ENCODE measurements at places on chromosomes 3 and 15.
A peak's percentile ranks its signal among the peaks of the same experiment; 100 is the strongest.

GRCh38 chr15:53625962-53626845 lies 133.3 kb downstream of the WDR72 start:
- DNase-seq = no peak

DNA sequence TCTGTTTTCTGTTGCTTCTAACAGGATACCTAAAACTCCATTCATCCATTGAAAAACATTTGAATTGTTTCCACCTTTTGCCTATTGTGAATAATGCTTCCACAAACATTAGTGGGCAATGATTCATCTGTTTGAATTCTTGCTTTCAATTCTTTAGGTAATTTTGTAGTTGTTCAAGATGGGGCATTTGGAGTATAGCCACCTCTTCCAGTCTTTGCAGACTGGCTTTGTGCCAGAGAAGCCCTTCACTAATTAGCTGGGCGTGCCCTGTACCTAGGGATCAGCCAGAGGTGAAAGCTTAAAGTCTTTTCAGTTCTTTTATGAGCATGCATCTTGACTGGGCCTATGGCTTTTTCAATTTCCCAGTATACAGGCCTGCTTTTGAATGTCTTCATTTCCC lies 10.9 kb downstream of the RTP1 start:
- DNase-seq = peak; percentile 60

- DNase-seq = no peak
Measured at GRCh38 chr3:46749129-46749528, 31.5 kb upstream of the PRSS50 start.

DNA sequence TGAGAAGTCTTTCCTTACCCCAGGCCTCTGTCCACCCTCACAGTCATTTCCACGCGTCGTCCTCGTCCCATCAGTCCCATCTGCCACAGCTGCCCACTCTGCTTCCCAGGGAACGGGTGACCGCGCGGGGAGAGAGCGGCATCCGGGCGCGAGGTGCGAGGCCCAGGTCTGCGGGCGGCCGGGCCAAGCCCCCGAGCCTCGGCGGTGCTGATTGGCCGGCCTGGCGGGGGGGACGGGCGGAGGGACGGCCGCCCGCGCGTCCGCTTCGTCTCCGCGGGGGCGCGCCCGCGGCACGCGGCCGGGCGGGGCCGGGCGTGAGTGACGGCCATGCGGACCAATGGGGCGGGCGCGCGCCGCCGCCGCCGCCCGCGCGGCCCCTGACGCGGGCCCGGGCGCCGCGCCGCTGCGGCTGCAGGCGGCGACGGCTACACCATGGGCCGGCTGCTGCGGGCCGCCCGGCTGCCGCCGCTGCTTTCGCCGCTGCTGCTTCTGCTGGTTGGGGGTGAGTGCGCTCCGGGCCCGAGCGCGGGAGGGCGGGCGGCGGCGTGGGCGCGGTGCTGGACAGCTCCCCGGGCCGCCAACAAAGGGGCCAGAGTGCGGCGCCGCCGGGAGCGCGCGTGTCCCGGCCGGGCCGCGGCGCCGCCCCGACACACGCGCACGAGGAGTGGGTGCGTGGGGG lies at the start of gene PODXL2:
Gene PODXL2 (plus strand): TSS at position 398 of the 679 bp plus-strand sequence. CDS start 35 bp downstream, at position 433.
- DNase-seq = peak; percentile 54

GRCh38 chr3:14846226-14846880 lies 27.6 kb downstream of the FGD5 start:
- DNase-seq = no peak

DNA sequence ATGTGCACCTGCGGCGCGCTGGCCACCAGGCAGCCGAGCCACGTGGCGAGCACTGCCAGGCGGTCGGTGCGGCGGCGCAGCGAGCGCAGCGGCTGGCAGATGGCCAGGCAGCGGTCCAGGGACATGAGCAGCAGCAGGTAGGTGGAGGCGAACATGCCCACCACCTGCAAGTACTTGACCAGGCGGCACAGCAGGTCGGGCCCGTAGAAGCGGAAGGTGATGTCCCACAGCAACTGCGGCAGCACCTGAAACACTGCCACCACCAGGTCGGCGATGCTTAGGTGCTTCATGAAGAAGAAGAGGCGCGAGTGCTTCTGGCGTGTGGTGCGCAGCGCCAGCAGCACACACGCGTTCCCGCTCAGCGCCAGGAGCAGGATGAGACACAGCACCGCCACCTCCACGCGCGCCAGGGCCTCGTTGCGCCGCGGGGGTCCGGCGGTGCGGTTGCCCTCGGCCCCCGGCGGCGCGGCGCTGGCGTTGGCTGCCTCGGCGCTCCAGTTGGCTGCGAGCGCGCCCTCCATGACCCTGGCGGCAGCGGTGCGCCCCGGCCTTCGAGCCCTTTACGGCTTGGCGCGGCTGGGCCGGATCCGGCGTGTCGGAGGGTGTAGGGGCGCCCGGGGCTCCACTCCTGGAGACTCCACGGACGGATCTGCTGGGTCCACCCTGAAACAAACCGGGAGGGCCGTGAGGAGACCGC lies 1.6 kb downstream of the OXTR start:
- peak; percentile 37 for DNase-seq

- peak; percentile 17 for DNase-seq
Measured at GRCh38 chr15:69359722-69360121, 54.4 kb upstream of the KIF23 start.

DNA sequence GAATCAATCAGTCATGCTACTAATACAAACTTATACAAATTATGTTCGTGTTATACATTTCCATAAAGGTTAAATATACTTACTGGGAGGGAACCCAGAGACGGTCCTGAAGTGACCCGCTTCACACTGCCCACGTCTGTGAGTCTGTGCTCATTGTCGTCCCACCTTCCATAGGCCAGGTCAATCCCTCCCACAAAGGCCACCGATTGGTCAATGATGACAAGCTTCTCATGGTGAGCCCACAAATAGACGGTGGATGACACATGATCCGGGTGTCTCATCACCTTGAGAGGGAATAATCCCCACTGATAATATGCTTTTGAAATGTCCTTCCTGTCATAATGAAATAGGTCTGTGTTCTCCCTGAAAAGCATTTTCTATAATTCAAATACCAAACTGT lies 121.7 kb downstream of the PLD1 start:
- DNase-seq = no peak

DNA sequence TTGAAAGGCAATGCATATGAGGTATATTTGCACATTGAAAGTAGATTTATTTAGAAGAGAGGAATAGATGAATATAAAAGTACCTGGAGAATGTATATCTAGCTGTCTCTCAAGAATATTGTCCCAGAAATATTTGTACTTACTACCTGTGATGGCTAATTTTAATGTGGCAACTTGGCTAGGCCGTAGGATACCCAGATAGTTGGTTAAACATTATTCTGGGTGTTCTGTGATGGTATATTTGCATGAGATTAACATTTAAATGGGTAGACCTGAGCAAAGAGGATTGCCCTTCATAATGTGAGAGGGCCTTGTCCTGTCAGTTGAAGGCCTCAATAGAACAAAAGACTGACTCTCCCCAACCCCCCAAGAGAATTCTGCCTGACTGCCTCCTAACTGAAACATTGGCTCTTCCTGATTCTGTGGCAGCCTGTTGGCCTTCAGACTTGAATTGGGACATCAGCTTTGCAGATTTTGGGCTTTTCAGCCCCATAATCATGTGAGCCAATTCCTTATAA lies 69.4 kb upstream of the FILIP1L start:
- DNase-seq = no peak

DNA sequence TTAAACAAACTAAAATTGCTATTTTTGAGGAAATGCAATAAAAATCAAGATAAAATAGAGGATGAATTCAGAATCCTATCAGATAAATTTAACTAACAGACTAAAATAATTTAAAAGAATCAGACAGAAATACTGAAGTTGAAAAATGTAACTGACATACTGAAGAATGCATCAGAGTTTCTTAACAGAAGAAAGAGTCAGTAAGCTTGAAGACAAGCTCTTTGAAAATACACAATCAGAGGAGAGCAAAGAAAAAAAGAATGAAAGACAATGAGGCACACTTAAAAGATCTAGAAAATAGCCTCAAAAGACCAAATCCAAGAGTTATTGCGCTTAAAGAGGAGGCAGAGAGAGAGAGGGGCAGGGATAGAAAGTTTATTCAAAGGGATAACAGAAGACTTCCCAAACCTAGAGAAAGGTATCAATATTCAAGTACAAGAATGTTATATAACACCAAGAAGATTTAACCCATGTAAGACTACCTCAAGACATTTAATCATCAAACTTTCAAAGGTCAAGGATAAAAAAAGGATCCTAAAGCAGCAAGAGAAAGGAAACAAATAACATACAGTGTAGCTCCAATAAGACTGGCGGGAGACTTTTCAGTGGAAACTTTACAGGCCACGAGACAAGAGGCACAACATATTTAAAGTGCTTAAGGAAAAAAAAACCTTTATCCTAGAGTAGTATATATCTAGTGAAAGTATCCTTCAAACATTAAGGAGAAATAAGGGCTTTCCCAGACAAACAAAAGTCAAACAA lies 24.7 kb downstream of the PEAK1 start:
- DNase-seq = no peak

GRCh38 chr3:144294659-144295538 lies 323.3 kb downstream of the DIPK2A start:
- DNase-seq = no peak

DNA sequence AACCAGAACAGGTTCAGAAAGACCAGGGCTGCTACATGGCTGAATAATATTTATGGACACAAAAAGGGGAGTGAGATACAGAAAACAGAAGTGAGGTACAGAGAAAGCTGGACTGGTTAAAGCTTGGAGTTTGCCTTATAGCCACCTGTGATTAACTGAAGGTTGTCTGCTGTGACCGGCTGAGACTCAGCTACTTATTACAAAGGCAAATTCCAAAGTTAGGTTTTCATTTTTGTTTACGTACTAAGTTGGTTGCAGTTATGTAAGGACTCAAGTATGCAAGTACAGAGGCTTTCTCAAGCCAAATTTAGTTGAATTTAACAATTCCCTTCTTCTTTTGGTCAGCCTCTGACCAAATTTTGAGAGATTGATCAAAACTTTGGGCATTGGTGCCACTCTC lies 264.6 kb downstream of the THSD4 start:
- DNase-seq = no peak

DNA sequence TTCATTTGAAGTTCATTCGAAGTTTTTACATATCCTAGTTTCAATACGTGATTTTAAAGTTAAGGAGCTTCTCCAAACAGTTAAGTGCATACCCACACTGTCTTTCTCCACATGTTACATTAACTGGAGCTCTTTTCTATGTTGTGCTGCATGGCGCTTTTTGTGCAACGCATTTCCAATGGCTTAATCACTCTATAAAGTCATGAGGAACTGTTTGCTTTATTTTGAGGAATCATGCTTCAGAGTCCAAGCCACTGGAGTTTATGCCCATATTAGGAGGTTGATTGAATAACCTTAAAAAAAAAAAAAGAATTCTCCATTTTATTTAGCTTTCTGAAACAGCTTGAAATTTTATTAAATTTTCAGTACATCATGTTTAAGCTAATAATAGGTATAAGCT lies 109.4 kb upstream of the MBNL1 start:
- peak; percentile 91 for DNase-seq

- DNase-seq = no peak
Measured at GRCh38 chr3:14424711-14425580, 22.5 kb downstream of the SLC6A6 start.

GRCh38 chr3:41293169-41293681 lies 93.9 kb downstream of the CTNNB1 start:
- DNase-seq = no peak

DNA sequence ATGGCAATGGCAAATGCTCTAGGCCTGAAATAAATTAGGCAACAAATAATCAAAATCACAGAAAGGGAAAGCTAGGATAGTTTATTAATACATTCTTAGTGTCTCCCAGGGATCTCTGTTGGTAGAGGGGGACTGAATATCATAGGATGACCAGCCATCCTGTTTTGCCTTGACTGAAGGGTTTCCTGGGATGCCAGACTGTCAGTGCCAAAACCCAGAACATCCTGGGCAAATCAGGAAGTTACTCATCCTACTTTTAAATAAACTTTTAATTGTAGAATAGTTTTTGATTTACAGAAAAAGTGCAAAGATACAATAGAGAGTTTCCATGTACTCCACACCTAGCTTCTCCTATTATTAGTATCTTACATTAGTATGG lies 21.8 kb upstream of the SIAH2 start:
- DNase-seq = no peak

GRCh38 chr3:129122412-129123011 lies 908 bp upstream of the RAB43 start:
- DNase-seq = no peak

DNA sequence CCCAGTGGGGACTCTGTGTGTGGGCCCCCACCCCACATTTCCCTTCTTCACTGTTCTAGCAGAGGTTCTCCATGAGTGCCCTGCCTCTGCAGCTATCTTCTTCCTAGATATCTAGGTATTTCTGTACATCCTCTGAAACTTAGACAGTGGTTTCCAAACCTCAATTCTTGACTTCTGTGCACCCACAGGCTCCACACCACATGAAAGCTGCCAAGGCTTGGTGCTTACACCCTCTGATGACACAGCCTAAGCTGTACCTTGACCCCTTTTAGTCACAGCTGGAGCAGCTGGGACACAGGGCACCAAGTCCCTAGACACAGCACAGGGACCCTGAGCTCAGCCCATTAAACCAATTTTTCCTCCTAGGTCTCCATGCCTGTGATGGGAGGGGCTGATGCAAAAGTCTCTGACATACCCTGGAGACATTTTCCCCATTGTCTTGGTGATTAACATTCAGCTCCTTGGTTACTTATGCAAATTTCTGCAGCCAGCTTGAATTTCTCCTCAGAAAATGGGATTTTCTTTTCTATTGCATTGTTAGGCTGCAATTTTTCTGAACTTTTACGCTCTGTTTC lies 304.5 kb downstream of the OTOL1 start:
- DNase-seq = no peak

GRCh38 chr3:37386627-37387230 lies 212.3 kb upstream of the LRRFIP2 start:
- DNase-seq = no peak

DNA sequence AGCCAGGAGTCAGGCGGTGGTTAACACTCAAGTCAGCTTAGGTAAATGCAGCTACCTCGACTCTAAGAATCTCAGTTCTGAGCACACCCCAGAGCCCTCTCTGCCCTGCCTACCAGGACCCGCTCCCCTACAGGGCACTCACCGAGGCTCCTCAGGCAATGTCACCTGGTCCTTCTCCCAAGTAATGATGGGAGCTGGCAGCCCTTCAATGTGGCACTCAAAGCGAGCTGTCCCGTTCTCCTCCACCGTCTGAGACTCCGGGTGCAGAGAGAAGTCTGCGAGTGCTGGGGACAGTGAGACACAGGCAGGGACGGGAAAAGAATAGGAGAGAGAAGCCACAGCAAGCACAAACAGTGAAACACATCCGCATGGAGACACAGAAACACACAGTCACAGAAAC lies 12.7 kb downstream of the IGDCC4 start:
- no peak for DNase-seq

DNA sequence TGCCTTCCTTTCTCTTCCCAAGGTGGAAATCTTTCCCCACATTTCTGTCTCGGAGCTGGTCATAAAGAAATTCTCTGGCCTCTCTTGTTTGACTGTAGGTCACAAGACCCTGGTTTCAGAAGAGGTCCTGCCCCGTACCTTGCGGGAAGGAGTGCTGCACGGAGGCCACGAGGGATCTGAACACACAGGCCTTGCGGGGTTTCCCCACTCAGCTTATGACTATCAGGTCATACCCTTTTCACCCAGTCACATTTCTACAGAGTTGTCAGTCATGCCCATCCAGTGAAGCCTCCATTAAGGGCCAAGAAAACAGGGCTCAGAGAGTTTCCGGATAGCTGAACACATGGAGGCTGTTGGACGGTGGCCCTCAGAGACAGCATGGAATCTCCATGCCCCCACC lies 54.7 kb upstream of the ATP13A3 start:
- DNase-seq = no peak

GRCh38 chr3:42729404-42730145 lies 27.0 kb upstream of the HHATL start:
- no peak for DNase-seq

GRCh38 chr15:80709542-80709941 lies 14.4 kb downstream of the ABHD17C start:
- no peak for DNase-seq

- no peak for DNase-seq
Measured at GRCh38 chr15:39246523-39246922, 334.4 kb upstream of the THBS1 start.

Data from fibroblast of skin of abdomen (primary cell).